ENCODE measurements at places on chromosomes 12 and 14. TPM values are rescaled to one million over a fixed set of nuclear protein-coding genes. Genes with fewer than 3 reads are reported as not detected.

DNA sequence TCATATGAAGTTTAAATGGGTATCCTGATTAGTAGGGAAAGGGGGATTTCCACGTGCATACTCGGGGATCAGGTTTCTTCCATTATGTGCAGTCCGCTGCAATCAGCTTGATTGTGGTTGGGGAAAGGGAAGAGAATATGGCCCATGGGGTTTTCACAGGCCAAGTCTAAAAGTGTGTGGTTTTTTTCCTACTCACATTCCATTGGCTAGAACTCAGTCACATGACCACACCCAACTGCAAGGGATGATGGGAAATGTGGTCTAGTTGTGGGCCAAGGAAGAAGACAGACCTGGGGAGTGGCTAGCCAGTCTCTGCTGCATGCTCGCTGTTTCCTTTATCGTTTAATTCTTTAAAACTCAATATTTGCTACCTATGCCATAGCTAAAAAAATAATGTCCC, 105.1 kb downstream of the PRIMA1 start:
- DNase-seq, result no peak

DNA sequence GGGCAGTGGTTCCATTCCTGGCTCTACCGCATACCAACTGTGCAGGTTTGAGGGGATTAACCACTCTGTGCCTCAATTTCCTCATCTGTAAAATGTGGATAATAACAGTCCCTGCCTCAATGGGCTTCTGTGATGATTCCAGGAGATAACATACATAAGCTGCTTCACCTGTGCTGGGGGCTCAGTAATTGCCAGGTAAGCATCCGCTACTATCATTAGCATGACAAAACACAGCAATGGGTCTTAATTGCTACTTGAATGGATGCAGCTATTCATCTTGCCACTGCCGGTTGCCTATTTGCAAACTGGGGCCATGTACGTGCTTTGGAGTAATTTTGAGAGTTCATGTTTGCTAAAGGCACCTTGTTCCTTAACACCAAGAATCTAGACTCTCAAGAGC, 132.6 kb downstream of the TMEM132D start:
- DNase-seq, result no peak

The KRT73 gene
- not detected for polyA plus RNA-seq

The RFX4 gene
- polyA plus RNA-seq, result not detected

The PTPRB gene
- polyA plus RNA-seq, result not detected

The TAS2R50 gene
- polyA plus RNA-seq, result not detected

GRCh38 chr14:74649673-74650072, 37.6 kb upstream of the LTBP2 start:
- no peak for DNase-seq

The GPD1 gene
- 2.5 TPM for polyA plus RNA-seq

DNA sequence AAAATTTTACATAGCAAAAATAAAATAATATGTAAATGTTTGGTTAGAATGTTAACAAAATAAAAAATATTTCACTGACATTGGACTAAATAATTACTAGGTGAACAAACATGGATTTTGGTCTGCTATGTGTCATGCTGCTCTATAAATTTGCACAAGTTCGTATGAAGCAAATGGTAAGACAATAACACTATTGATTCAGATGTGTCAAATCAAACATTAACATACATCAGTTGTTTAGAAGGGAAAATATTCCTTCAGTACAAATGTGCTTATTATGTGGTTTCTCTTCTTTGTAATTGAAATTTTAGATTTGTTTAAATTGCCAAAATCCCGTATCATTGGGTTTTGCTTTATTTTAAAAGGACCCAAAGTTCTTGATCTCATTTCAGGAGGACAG, 46.9 kb downstream of the PAWR start:
- DNase-seq, result no peak

The TC2N gene
- 0.17 TPM for polyA plus RNA-seq

DNA sequence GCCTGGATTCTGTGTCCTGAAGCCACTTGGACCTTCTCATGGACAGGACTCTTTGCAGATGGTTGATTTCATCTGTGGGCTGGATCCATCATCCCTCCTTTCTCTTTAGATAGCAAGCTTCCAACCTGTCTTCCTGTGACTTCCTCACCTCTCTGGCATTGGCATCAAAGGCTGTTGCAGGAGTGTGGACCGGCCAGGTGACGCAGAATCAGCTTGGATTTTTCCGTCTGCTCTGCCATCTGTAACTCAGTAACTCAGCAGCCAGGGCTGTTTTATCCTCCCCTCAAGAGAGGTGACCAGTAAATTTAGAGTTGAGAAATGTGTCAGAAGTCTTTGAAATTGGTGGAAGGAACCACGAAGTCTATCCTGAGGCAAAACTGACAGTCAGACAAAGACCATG, 701.7 kb upstream of the TMEM132C start:
- DNase-seq, result no peak

DNA sequence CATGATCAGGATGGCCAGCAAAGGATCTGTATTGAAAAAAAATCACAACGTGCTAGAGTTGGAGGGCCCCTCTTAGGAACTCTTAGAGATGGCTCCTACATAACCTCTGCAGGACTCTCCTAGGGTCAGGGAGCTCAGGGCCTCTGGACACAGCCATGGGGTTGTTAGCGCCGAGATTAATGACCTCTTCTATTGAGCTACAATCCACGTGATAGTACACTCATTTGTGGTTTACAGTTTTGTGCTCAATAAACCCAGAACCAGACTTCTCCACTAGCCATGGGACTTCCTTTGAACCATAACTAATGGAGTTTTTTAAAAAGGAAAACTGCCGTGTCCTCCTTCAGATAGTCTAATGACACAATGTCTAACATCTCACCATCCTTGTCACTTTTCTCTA, 29.6 kb upstream of the HDAC7 start:
- DNase-seq, result no peak

- DNase-seq, result peak; percentile 37
Observed at GRCh38 chr12:123989753-123990152, 16.7 kb downstream of the ZNF664 start.

DNA sequence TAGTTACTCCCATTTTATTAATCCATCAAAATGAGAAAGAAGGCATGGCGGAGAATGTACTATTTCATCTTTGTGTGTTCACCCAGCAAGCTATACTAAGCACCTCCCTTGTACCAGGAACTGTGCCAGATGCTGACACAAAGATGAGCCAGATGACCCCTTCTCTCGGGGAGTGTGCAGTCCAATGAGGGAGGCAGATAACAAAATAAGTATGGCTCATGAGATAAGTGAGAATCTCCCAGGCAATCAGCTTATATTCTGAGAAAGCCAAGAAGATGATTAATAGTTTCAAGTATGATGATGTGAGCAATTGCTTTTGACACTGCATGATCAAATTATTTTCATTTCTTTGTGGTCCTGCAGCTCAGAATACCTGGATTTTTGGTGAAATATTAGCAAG, 1.3 kb upstream of the TMEM233 start:
- DNase-seq, result peak; percentile 25

The CCT2 gene
- 307 TPM for polyA plus RNA-seq

The KRT83 gene
- not detected for polyA plus RNA-seq

DNA sequence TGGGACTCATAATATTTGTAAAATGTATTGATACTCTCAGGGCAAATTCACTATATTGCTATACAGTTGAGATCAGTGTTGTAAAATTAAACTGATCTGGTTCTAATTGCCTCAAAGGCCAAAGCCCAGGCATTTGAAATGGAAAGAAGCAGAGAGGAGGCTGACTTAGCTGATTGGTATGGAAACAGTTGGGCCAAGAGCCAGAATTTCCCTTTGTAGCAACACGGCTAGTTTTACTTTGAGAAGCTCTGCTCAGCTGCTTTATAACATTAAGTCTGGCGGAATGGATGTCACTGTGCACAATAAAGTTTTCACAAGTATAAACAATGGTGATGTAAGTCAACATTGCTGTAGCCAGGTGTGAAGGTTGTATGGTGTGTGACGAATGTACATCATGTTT, 186.4 kb downstream of the MSRB3 start:
- peak; percentile 89 for DNase-seq

Measured in cardiac muscle cell (in vitro differentiated cells and primary cell).